ENCODE measurements at places on chromosomes 3 and 15.
A peak's percentile ranks its signal among the peaks of the same experiment; 100 is the strongest.

DNA sequence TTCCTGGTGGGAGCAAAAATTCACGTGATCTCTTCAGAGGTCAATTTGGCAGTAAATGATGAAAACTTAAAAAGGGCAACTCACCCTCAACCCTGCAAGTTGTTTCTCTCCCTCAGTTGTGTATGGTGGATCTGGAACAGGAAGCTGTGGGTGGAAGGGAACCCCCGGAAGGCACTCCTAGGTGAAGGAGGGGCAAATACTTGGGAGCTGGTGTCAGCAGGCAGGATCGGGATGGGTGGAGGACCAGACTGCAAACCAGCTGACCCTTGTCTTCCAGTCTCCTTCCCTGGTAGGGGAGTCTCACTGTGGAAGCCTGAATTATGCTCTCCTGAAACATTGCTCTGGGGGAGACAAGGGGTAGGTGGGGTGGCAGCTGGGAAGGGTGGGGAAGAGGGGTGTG, 33.5 kb downstream of the PRR23E start:
- no peak for DNase-seq

- DNase-seq, result peak; percentile 79
These were observed at the start of gene CSK for GRCh38 chr15:74781431-74782258. TSS of gene CSK (plus strand) at chr15:74782080. CDS start at chr15:74798298, 16,218 bp downstream.

DNA sequence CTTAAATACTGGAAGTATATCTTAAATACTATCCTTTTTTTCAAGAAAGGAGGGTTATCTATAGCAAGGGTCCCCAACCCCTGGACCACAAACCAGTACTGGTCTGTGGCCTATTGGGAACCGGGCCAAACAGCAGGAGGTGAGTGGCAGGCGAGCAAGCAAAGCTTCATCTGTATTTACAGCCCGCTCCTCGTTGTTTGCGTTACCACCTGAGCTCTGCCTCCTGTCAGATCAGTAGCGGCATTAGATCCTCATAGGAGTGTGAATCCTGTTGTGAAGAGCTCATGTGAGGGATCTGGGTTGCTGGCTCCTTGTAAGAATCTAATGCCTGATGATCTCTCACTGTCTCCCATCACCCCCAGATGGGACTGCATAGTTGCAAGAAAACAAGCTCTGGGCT, 26.1 kb downstream of the SUMF1 start:
- DNase-seq, result no peak

DNA sequence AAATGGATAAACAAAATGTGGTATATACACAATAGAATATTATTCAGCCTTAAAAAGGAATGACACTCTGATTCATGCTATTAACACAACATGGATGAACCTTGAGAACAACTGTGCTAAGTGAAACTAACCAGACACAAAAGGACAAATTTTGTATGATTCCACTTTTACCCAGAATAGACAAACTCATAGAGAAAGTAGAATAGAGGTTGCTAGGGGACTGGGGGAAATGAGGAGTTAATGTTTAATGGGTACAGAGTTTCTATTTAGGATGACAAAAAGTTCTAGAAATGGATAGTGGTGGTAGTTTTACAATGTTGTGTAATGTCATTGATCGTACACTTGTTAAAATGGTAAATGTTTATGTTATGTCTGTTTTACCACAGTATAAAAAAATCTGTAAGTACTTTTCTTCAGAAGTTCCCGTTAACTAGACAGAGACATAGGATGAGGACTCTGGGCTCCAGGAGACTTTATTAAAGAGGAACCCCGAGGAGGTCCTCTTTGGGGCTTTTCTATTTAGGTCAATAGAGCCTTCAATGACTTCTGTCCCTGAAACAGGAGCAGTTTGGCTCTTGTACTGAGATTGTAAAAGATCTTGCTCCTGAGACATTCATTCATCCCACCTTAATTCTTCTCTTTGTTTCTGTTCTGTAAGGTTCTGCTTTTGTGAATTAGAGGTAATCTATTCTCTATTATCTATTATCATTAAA, 24.5 kb downstream of the ABHD6 start:
- no peak for DNase-seq

DNA sequence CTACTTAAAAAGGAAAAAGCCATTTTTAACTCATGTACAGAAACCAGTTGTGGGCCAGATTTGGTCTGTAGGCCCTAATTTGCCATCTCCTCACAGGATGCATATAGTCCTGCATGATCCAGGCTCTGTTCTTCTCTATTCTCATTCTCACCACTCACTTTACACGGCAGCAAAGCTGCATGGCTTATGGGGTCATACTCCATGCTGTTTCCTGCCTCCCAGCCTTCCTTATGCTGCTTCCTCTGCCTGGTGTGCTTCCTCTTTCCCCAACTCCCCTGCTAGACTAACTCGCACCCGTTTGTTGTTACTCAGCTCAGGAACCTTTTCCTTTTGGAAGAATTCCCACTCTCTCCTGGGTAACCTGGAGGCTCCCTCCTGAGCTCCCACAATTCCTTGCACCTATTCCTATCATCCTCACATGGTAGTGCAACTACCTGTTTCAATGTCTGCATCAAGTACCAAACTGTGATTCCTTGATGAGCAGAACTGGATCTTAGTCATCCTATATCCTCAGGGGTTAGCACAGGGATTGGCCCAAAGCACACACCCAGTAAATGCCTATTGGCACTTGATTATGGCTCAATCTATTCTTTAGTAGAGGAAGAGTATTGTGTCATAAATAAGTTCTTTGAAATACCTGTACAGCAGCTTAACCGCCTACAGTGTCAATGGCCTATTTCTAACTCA, 172.1 kb upstream of the MITF start:
- DNase-seq, result no peak

- no peak for DNase-seq
These were observed 26.5 kb downstream of the MEF2A start for GRCh38 chr15:99592145-99592791.

GRCh38 chr3:149011676-149012075, 20.3 kb downstream of the GYG1 start:
- no peak for DNase-seq
